Stimulated activated CD8-positive, alpha-beta memory T cell treated with anti-CD3 and anti-CD28 coated beads, Interleukin-7, amount 100 ng/mL, for 24 hours (primary cell): ENCODE measurements at places on chromosomes 6 and 20.

GRCh38 chr20:47370850-47371782, 14.6 kb upstream of the ZMYND8 start:
- no peak for DNase-seq

- DNase-seq: no peak
Measured at GRCh38 chr6:157699777-157700636, 123.0 kb upstream of the SNX9 start.

DNA sequence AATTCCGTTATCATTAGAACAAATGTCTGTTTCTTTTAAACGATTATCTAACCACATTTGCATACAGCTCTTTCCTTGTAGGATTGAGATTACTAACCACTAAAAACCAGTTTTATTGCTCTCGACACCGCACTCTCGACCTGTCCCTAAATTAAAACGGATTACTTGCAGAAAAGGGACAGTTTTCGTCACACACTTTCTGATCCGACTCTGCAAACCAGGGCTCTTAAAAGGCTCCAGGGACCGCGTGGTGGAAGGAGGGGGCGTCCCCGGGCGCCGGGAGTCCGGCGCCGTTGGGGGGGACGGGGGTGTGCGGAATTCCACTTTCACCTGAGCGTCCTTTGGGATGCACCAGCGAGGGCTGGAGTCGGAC, 731 bp downstream of the MAK start:
- no peak for DNase-seq

- no peak for DNase-seq
Measured at GRCh38 chr20:58246346-58246745, 17.9 kb upstream of the ANKRD60 start.

DNA sequence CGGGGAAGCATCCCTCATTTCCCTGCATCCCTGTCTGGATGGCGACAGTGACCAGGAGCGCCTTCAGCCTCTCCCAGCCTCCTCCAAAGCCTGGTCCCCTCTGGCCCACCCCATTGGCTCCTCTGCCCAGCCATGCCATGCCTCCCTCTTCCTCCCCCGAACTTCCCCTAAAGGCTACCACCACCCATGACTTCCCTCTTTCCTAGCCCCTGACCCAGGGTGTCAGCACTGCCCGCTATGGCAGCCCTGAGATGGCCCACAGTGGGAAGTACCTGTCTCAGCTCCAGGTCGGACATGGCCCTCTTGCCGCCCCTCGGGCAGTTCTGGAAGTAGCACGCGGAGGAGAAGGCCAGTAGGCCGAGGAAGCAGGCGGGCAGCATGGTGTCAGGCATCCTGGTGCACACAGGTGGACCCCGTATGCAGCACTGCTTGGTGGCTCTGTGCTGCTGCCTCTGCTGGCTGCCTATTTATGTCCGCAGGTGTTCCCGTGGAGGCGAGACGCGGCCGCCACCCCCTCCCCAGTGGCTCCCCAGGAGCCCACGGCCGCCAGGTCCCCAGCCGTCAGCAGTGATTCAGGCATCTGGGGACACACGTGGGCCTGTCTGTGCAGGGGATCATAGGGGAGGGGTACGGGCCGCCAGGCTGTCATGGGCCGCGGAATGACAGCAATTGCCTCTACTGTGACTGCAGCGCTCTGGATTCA, at the start of gene AVP:
AVP (minus strand) TSS at position 442 of the 703 bp plus-strand sequence; CDS start at position 392, 50 bp downstream.
- DNase-seq: no peak

DNA sequence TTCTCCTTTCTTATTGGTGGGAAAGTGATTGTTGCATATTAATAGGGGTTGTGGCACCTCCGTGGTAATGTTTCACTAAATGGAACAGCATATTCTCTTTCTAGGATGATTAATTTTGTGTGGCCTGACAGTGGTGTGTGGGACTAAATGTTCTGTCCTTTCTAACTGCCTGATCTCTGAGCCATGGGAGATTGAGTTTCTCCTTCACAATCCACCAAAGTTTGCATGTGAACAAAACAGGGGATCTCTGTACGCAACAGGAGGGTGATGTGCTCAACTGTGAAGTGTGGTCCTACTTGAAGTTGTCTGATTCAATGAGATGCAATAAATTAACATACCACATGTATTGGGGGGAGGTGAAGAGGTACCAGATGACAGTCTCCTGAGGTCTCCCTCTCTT, 19.3 kb downstream of the BCAS1 start:
- no peak for DNase-seq

GRCh38 chr6:17393892-17394631, 667 bp downstream of the CAP2 start:
- no peak for DNase-seq

GRCh38 chr20:36175475-36175995, 21.0 kb downstream of the EPB41L1 start:
- no peak for DNase-seq

- DNase-seq: no peak
Measured at GRCh38 chr6:148761527-148762011, 14.7 kb downstream of the UST start.

DNA sequence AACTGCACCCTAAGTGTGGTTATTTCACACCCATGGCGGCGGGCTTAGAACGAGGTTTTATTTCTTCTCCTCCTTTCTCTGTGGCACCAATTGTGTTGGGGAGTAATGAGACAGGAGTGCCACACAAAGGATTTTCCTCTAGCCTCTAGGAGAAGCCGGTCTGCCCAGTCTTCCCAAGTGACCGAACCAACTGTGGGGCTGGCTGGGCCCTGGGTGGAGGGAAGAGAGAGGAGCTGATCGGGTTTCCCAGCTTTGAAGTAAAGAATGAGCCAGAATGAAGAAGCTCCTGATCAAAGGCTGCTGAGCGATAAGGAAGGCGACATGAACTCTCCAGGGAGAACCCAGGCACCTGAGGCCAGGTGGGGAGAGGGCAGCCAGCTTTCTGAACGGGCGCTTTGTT, 616.0 kb upstream of the BTBD3 start:
- DNase-seq: no peak

DNA sequence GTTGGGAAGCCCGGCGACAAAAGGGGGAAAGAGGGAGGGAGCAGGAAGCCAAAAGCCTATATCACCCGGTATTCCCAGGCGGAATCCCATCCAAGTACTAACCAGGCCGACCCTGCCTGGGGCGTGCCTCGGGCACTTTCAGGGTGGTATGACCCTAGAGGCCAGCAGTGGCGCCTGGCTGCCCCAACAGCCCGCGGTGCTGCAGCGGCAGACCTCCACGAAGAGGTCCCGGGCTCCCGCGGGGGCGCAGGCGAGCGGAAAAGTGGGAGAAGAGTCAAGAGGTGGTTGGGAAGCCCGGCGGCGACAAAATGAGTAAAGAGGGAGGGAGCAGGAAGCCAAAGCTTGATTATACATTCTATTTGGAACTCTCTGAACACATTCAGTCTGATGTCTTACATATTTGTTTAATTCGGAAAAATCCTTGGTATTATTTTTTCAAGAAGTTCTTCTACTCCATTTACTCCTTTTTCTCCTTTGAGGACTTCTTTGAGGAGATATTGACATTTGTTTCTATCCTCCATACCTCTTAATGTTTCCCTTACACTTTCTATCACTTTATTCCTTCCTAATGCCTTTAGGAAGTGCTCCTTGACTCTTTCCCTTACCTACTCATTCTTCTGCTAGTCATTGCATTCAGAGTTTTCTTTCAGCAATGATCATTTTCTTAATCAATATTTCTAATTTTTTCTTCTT, 11.5 kb downstream of the TREML4 start:
- no peak for DNase-seq

DNA sequence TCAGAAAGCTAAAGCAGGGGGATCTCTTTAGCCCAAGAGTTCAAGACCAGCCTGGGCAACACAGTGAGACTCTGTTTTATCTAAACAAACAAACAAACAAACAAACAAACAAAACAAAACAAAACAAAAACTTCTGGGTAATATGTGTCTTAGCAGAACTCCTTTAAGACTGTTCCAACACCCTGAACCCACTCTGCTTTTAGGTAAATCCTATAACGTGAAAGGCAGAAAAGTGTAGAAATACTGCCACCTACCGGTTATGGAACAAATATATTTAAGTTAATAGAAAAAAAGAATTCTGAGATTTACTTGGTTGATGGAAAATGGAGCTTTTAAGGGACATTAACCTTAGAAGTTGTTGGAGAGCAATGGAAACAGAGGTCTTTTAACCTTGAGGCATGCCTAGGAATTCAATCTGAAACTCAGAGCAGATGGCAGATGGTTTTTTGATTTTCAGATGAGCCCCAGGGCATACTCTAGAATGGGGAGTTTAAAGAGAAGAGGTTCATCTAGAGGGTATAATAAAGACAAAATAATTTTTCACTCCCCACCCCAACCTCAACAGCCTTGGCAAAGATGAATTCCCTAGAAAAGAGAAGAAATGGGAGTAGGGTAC, 38.5 kb downstream of the SOD2 start:
- no peak for DNase-seq

- no peak for DNase-seq
Measured at GRCh38 chr6:93580446-93580845, 161.1 kb upstream of the EPHA7 start.

DNA sequence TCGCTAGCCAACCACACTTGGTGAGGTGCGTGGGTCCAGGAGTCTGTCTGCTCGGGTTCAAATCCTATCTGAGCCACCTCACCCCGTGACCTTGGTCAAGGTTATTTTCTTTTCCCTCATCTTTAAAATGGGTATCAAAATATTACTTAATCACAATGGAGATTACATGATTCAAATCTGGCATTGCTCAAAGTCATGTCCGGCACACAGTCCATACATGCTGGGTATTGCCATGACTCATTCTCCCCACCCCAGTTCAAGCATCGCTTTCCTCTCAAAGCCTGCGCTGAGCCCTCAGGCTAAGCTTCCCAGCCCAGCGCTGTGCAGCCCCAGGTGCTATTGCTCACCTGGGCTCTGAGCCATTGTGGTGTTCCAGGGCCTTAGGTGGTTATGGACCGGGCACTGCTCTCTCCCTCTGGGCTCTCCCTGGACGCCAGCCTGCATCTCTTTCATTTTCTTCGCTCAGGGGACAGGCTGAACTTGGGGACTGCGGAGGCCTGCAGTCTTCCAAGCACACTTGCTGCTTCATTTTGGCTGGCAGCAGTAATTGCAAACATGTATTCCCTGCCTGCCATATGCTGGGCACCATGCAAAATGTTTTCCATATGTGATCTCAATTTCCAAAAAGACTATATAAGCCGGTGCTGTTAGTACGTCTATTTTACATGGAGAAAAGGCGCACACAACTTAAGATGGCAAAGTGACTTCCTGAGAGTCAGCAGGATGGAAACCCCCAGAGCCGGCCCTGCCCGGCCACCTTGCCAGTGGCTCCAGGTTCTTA, 27.3 kb downstream of the WRNIP1 start:
- no peak for DNase-seq

- no peak for DNase-seq
Measured at GRCh38 chr20:25508083-25508770, 77.1 kb downstream of the NINL start.

DNA sequence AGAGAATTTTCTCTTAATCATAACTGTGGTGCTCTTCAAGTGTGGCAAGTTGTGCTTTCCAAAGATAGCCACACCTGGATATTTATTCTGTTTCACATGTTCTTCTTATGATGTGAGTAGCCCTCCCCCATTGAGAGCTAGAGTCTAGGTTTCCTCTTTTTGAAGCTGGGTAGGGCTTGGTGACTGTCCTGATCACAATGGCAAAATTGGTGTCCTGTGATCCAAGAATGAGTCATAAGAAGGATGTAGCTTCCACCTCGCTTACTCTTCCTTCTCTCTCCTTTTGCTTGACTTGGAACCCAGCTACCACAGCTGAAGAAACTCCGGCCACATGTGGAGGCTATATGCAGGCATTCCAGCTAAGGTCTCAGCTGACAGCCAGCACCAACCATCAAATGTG, 7.4 kb upstream of the IGF2R start:
- no peak for DNase-seq

DNA sequence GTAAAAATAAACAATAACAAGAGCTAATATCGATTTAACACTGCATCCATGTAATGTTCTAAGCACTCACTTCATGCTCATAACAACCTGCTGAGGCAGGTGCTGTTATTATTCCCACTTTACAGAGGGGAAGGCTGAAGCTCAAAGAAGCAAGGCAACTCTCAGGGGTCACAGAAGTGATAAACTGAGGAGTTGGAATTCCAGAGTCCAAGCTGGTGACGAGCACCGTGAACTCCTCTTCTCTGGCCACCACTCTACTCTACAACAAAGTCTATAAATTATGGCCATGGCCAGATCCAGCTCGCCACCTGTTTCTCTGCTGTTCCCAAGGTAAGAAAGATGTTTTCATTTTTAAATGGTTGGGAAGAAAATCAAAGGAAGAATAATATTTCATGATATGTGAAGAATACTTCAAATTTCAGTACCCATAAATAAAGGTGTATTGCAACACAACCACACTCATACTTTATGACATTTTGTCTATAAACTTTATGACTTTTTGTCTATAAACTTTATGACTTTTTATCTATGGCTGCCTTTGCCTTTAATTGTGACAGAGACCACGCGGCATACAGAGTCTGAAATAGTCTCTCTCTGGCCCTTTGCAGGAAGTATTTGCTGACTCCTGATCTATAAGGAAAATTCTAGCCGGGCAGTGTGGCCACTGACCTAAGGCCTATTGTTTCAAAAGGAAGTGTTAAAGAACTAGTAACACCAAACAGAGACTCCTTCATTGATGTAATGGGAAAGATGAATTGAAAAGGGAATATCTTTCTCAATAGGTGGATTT, 113.2 kb upstream of the KCNG1 start:
- DNase-seq: no peak

- DNase-seq: no peak
Measured at GRCh38 chr20:33832103-33832804, 21.1 kb downstream of the CHMP4B start.

- no peak for DNase-seq
Measured at GRCh38 chr20:12371990-12372389, 454.3 kb downstream of the BTBD3 start.

GRCh38 chr20:41139227-41140093, 2.1 kb downstream of the PLCG1 start:
- no peak for DNase-seq

GRCh38 chr6:43890197-43891062, 120.4 kb downstream of the VEGFA start:
- no peak for DNase-seq

DNA sequence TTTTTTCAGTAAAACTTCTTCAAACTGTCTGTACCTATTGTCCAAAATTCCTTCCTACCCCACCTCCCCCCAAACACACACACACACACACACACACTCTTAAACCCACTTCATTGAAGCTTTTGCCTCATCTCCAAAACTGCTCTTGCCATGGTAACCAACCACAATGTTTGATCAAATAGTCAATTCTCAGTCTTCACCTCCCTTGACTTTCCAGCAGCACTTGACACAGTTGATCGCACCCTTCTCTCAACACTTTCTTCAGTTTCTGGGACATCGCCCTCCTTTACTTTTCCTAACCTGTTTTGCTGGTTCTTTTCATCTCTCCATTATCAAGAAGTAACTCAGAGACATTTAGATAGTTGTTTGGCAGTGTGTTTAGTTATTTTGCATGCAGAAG, 71.5 kb upstream of the COL21A1 start:
- DNase-seq: no peak

DNA sequence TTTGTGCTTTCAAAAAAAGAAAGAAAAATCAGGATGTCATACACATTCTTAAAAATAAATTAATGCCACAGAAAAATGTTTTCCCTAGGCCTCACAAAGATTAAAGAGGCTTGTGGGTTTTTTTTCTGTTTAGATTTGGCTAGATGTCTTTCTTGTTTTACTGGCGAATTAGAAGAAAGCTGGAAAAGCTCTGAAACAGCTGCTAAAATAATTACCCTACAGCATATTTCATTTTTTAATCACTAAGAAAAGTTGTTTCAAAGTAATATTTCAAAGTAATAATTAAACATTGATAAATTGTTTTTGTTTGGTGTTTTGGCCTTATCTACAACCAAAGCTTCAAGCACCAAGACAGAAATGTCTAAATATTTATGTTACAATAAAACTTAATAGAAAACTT, 3.7 kb upstream of the ENPP1 start:
- no peak for DNase-seq

- DNase-seq: no peak
Measured at GRCh38 chr6:83467620-83468036, 36.8 kb upstream of the ME1 start.
